ENCODE measurements at places on chromosomes 7 and 10.

- DNase-seq, result no peak
These were observed 64.4 kb downstream of the NRBF2 start for GRCh38 chr10:63197344-63198092.

GRCh38 chr10:80382989-80383388 lies 25.4 kb upstream of the PRXL2A start:
- DNase-seq, result peak; percentile 26

- DNase-seq, result no peak
These were observed 23.5 kb downstream of the PWWP2B start for GRCh38 chr10:132420469-132420980.

DNA sequence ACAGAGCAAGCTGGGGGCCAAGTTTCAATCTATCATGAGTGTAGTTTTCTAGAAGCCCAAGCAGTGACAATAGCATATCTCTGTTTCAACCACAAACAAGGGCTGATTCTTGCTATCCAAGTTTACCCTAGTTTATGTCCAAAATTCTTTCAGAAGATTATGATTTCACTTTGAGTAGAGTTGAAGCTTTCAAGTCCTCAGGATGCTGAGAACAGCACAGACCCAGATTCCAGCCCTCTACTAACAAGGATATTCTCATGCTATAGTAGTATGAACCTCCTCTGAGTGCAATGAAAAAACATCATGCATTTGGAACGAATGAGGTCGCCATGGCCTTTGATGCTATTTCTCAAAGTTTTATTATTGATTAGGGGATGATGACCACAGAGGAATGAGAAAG lies 344.1 kb upstream of the NPVF start:
- DNase-seq, result no peak

DNA sequence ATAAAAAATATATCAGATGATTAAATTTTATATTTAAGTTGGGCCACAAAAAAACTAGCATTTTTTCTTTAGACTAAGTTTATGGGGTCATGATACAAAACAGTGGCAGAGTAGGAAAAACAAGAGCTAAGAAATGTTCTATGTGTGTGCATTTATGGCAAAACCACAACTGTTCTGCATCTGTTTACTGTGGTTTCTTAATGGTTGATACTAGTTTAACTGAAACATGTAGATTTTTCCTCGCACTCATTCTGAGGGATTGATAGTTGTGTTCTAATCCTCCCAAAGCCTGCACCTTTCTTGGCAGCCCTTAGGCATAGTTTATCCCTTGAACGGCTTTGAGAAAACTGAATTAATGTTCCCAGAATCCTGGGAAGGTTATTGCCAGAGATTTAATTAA lies 66.6 kb upstream of the PHYHIPL start:
- no peak for DNase-seq

DNA sequence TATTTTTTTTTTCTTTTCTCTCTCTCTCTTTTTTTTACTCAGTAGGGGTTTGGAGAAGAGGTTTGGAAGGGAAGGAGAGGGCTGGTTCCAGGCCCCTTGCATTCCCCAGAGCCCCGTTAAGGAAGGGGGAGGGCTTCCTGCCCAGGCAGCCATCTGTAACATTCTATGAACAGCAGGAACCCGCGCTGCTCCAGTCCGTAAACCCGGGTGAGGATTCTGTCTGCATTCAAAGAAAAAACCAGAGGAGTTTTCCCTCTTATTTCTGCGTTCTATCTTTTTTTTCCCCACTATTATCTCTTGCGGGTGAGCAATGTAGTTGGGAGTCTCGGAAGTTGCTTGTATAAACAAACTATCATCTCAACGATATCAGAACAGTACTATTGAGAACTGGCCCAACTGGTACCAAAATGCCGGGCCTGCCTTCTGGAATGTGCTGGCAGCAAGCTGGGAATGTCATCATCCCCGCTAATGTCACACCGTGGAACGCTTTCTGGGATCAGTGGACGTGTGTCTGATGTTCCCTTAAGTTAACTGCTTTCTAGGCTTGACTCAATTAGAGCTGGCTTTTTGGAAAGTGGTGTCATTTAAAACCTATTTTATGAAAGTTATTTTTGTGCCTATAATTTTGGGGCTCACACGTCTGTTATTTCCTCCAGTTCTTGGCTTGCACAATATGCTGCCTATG lies 153.1 kb upstream of the MEOX2 start:
- no peak for DNase-seq
